Right renal cortex interstitium (tissue), 3 donors: ENCODE measurements at places on chromosomes 6 and 20.

- DNase-seq: no peak
These were observed 3.3 kb downstream of the APCDD1L start for GRCh38 chr20:58511861-58512260.

GRCh38 chr6:30881392-30882203 is 2.7 kb upstream of the DDR1 start:
- peak; percentile 16 for DNase-seq

- no peak for DNase-seq
These were observed 37.8 kb upstream of the ZNF831 start for GRCh38 chr20:59125836-59126235.

DNA sequence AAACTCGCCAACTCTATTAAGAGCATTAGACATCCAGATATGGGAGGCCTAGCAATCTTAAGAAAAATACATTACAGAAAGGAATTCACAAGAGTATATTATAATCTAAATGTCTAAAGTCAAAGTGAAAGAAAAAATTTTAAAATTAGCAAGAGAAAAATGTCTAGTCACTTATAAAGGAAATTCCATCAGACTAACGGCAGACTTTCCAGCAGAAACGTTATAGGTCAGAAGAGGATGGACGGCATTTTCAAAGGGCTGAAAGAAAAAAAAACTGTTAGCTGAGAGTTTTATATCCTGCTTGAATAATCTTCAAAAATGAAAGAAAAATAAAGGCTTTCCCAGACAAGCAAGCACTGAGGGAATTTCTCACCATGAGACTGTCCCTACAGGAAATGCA is 269.0 kb downstream of the HDGFL1 start:
- DNase-seq: no peak

DNA sequence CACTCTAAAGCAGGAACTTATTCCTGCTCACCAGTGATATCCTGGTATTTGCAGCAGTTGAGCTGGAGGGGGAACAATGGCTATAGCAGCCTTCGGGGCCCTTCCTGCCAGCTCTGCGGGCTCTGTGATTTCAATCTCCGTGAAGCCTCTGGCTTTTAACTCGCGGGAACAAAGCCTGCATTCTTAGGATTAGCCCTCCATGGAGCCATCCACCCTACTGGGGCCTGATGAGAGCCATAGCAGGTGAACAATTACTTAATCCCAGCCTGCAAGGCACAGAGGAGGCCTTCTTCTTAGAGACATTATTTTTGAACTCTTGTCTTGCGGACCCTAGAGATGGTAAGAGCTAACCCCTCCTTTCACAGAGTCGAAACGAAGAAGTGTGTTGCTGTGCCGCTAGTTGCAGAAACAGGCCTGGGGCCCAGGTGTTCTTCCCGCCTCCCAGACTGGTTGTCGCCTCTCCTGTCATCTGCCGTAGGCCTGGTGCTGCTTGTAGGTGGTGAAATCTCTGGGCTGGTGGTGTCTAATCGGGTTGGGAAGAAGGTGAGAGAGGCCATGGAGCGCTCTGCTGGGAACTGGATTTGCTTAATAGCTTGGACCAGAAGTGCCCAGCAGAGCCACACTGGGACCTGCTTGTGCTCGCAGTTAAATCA is 9.7 kb downstream of the GHRH start:
- DNase-seq: no peak

- no peak for DNase-seq
These were observed 7.3 kb downstream of the DLGAP4 start for GRCh38 chr20:36313476-36313875.

DNA sequence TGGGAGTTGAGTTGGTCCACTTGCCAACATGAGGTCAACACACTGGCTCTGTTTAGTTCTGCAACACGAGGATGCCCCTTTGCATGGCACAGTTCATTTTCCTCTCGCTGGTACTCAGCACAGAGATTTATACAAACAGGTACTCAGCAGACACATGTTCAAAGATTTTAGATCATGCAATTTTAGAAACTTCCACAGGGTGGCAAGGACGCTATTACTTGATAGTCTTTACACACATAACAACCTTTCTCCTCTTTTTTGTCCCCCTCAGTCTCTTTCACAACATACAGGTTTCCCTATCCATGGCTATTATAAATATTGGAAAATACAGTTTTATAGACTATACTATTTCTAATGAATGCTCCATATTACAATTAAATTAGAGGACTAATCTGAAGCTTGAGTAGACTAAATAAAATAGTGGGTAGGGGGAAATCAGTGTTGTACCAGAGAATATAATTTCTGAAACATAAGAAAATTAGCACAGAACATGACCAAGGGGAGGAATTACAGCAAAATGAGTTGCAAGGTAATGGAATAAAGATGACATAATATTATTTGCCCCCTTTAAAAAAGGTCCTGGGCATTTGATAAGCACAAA is 331.8 kb upstream of the BTBD3 start:
- DNase-seq: peak; percentile 18

DNA sequence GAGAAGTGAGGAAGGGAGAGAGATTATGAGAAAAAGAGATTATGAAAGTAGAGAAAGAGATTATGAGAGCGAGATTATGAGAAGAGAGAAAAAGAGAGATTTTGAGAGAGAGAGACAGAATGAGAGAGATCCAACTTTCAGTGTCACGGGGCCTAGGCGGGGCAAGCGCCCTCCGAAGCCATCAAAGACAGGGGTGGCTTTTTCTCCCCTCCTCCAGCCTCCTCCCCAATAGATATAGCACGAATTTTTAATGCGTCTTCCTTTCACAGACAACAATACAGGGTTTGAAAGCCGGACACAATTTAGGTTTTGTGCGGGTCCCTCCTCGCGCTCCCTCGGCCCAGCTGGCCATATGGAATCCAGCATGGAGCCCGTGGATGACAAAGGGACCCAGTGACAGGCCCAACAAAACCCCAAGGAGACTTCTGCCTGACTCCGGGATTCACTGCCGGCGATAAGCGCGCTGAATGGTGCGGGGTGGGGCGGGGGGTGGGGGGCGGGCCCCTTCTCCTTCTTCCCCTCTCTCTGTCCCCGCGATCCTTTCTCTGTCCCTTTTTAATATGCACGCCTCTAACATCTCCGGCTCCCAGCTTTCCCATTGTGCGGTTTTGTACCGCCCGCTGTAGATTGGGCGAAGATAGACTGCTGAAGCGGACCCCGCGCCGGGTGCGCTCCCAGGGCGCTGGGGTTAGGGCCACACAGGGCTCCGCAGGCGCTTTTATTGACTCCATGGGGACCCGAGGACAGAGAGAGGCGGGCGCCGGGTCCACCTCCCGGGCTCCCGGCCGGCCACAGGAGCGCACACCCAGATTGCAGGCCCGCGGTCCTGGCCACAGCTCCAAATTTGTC is 5.4 kb downstream of the NKX2-2 start:
- no peak for DNase-seq

DNA sequence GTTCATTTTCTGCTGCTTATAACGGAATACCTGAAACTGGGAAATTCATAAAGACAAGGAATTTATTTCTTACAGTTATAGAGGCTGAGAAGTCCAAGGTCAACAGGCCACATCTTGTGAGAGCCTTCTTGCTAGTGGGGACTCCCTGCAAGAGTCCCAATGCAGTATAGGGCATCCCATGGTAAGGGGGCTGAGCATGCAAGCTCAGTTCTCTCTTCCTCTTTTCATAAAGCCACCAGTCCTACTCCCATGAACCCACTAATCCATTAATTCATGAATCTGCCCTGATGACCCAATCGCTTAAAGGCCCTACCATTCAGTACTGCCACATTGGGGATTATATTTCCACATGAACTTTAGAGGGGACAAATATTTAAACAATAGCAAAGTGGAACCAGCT is 26.5 kb downstream of the CYB5R4 start:
- no peak for DNase-seq

- no peak for DNase-seq
These were observed 180.6 kb upstream of the ZFP64 start for GRCh38 chr20:52372169-52372568.

DNA sequence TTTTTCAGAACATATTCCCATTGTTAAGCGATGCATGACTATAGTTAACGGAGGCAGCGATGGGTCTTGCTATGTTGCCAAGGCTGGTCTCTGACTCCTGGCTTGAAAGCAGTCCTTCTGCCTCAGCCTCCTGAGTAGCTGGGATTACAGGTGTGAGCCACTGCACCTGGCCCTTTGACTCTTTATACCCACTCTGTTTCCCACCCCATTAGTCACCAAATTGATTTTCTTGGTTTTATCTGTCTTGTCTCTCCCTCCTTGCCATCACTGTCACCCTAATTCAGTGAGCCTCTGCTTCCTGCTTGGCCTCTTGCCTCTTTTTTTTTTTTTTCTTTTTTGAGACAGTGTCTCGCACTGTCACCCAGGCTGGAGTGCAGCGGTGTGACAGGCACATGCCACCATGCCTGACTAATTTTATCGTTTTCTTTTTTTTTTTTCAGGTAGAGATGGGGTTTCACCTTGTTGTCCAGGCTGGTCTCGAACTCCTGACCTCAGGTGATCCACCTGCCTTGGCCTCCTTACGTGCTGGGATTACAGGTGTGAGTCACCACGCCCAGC is 31.3 kb downstream of the ZFAND3 start:
- DNase-seq: no peak

- DNase-seq: no peak
These were observed 6.2 kb upstream of the BANF2 start for GRCh38 chr20:17693444-17694001.

GRCh38 chr6:127716465-127716864 is 139.5 kb downstream of the C6orf58 start:
- DNase-seq: no peak

- DNase-seq: no peak
These were observed 35.4 kb downstream of the DACT2 start for GRCh38 chr6:168284187-168284586.

- DNase-seq: no peak
These were observed 29.1 kb downstream of the ZDHHC14 start for GRCh38 chr6:157410045-157410444.

DNA sequence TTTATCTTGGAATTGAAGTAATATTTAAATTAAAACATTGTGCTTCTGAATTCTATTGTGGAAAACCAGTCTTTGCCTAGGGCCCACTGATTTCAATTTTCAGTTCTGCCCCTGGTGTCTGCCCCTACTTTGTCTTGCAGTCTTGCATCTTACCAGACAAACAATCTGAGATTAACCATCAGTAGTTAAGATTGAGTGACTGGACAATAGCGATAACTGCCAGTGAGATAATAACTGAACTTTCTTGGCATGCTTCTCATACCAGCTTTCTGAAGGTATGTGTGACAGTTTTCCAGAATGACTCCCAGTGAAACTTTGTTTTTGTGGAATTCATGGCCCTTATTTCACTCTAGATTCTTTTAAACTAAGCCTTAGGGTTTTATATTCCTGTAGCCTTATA is 53.5 kb downstream of the KCNQ5 start:
- DNase-seq: no peak

- no peak for DNase-seq
These were observed 2.2 kb upstream of the PRDM13 start for GRCh38 chr6:99604166-99605073.

DNA sequence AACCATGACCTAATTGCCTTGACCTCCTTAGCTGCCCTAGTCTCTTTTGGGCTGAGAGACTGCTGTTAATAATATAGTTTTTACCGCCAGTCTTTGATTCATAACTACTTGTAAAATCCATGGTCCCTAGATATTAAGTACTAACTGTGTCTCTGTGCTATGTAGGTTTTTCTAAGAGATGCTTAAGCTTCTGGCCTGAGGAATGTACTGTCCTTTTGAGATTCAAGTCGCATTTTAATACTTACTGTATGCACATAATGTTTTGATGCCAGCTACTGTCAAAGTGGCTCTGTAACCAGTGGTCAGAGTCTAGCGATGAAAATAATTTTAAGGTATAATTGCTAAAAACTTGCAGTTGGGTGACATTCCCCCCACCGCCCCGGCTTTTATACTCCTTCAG is 2.1 kb downstream of the AKAP12 start:
- DNase-seq: no peak

GRCh38 chr20:33915726-33916331 is 77.9 kb upstream of the RALY start:
- no peak for DNase-seq

DNA sequence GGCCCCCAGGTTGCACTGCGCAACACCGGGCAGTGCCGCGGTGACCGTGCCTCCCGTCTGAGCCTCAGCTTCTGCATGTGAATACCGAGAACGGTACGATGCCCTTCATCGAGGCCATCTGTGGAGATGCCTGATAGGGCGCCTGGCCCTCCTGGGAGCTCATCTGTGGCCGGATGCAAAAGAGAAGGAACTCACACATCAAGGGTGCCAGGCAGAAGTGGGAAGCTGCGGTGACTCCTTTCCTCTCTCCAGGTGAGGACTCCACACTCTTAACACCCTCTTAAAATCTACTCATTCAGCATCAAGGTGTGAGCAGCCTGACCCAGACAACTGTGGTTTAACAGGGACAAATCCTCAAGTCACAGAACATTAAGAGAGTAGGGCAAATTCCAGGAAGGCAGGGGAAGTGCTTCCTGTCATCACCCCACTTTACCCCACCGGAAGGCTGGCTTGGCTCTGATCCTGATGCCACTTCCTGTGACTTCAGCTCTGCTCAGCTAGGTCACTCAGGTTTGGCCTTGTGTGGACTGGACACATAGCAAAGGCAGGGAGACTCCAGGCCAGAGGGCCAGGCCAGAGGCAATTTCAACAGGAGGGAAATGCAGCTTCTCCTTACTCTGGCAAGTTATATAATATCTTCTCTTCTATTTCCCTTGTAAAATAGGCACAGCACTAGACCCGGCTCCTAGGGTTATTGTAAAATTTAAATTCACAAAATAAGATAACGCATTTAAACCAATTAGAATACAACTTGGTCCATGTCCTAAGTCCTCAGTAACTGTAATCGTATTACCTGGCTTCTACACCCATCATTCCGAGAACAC is 69.4 kb downstream of the CPNE5 start:
- no peak for DNase-seq

GRCh38 chr6:102942206-102942605 is 1548.7 kb downstream of the GRIK2 start:
- no peak for DNase-seq

DNA sequence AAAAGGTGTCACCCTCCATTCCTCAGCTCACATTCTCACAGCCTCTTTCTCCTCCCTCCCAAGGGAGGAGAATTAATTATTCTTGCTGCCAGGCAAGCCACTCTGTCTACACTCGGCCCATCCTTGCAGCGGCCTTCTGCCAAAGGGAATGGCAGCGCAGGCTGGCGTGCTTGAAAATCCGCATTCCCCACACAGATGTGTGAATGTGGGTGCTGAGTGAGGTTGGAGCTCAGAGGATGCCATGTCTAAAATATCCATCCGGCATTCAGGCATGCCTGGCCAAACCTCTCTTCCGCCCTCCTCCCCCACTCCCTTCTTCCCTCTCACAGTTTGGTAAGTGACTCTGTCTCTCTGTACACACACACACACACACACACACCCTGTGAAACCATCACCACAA is 27.7 kb downstream of the PNPLA1 start:
- no peak for DNase-seq

DNA sequence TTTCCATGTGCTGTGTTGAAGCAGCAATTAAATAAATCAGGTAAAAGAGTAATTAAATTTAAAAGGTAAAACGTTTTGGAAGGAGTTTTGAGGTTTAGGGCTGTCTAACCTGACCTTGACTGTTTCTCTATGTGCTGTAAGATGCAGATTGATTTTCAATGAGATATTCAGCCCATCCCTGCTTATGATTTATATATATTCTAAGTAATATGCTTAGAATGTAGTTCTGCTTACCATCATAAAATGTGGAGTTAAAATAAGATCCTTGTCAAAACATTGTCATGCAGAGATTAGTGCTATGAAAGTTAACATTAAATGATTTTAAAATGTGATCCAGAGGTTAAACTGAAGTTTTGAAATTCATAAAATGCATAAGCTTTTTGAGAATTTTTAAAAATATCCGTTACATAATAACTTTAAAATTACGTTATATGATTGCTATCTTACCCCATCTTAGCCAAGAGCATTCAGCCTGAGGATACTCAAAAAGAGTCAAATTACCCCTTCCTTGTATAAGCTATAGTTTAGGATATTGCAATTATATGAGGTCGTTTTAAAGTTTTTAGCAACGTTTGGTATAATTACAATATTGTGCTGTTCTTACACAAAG is 122.5 kb downstream of the MTHFD1L start:
- no peak for DNase-seq
